ENCODE measurements at places on chromosomes 1 and 21.

DNA sequence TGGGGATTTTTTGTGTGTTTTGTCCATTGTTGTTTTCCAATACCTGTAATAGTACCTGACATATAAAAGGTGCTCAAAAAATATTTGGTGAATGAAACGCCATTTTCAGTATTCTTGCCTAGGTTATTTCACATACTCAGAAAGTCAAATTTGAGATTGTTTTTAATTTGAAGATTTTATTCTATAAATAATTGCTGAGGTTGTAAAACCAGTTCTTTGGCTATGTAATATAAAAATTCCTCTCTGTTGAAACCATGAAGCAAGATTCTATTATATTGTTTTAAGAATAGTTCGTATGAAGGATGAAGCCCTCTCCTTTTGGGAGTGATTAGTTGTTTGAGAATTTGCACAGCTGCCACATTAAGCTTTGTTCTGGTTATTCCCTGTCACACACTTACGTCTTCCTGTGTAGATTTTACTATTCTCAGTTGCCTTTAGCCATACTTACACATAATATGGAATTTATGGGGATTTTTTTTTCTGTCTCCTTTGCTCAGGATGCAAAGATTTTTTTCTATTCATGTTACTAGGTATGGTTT is 60.2 kb upstream of the MPC2 start:
- DNase-seq = no peak

DNA sequence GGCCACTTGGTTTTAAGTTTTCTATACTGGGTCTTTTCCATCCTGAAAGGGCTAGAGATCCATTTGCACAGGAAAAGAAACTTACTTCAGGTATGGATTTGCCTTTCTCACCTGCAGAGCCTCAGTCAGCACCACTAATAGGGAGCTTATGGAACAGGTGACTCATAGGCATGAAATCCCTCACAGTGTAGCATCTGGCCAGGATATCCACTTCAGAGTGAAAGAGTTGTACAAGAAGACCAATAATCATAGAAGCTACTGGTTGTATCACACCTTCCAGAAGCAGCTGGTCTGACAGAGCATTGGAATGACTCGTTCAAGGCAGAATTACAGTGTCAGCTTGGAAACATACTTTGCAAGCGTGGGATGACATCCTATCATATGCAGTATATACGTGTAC is 26.3 kb upstream of the SYT14 start:
- DNase-seq = no peak

DNA sequence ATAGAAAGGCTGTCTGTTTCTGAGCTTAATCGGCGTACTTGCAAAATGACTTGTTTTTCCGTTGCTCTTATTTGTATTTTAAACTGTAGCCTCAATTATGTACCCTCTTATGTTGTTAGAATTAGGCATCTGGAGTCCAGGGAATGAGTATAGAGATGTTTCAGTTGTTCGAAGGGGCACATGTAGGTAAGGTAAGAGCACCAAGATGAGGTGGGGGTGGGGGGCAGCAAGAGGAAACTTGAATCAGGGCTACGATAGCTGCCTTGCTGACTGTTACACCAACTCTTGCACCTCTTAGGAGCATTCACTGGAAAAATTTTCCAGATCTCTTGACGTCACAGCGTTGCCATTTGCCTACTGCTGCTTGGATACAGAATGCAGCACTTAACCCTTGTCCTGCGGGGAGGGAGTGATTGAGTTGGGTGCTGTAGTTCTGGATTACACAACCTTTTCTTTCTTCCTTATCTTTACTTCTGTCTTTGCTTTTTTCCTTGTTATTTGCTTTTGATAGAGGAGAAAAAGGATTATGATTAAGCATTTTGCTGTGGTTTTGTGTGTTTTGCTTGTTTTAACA is 3.2 kb downstream of the ATP1B1 start:
- DNase-seq = no peak

- DNase-seq = no peak
Observed at GRCh38 chr1:6832531-6833188, 47.4 kb downstream of the CAMTA1 start.

DNA sequence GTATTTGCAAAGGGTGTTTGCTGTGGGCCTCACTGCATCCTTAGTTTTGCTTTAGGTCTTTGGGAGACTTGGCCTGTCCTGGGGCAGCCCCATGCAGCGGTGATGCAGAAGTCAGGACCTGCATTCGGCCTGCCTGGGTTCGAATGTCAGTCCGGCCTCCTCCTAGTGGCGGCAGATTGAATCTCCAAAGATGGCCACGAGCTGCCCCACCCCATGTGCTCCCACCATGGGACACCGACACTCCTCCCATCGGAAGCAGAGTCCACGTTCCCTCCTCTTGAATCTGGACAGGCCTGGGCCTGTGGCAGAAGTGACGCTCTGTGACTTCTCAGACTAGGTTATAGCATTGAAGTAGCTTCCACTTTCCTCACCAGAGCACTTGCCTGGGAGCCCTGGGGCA is 16.3 kb upstream of the NPPB start:
- DNase-seq = no peak

DNA sequence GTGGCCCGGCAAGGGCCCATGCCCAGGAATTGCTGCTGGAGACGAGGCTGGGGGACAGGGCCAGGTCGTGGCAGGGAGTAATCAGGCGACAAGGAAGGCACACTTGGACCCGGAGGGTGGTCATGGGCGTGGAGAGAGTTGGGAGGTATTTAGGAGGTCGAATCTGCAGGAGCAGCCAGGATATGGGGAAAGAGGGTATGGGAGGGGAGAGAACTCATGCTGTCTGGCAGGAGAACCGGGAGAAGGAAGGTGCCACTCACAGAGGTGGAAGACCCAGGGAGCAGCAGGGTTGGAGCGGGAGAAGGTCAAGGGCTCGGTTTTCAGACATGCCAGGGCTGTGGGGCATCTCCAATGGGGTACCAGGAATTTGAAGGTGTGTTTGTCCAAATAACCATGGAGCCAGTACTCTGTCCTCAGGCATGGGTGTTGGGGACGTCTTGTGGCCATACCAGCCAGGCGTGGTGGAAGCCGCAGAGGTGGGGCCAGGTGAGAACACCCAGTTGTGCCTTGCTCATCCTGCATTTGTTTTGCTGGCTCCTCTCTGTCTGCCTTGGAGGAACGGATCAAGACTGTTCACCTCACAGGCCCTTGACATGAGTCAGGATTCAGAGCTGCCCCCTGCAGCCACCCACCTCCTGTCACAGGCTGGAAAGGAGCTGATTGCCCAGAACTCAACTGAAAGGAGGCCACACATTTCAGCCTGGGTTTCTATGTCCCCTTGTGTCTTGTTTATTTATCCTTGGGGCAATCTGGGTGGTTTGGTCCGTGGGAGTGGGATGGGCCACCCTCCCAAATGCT is 111.6 kb downstream of the SPSB1 start:
- no peak for DNase-seq

DNA sequence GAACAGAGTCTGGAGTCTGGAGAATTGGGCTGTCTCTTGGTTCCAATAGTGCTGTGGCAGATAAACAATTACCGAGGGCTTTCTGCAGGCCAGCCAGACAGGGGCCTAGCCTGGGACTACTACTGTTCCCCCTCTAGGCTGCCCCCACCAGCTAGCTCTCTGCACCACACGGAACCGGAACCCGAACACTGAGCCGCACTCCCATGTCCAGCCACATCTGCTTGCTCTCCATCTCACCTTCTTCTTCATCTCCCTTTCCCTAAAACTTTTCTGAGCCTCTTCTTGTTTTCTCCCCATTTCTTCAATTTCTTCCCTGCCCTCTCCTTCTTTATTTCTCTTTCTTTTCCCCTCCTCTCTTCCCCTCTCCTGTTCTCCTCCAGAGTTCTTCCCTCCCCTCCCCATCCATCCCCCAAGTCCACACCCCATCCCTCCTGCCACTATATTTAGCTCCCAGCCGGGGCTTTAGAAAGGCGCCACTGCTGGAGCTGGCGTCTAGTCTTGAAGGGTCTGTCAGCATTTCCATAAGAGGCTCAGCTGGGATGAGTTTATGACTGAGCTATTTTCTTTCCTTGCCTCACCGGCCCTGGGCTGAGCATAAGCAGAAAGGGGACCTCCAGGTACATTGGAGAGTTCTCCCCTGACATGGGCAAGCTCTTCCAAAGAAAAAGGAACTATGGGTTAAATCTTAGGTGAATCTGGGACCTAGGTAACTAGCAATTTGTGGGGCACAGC is 25.7 kb upstream of the ATP2B4 start:
- DNase-seq = no peak

DNA sequence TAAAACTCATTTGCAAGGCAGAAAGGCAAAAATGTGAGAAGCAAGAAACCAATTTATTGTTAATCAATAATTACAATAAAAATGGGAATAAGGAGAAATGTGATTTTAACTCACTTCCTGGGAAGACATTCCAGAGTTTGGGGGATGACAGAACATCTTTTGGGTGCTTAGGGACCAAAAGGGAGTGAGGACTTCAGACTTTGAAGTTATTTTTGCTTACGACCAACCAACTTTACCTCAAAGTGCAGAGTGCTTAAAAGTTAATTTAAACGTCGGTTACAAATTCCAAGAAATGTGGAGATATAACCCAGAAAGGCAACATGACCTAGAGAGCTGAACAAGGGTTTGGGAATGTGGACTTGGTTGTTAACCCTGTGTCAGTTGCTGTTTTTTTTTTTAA is 234.5 kb upstream of the C1orf105 start:
- no peak for DNase-seq

- no peak for DNase-seq
Observed at GRCh38 chr1:83512373-83513193, 486.3 kb downstream of the TTLL7 start.

- DNase-seq = no peak
Observed at GRCh38 chr1:29639156-29639736, 402.9 kb downstream of the PTPRU start.

GRCh38 chr1:218643926-218644325 is 298.8 kb downstream of the TGFB2 start:
- no peak for DNase-seq

DNA sequence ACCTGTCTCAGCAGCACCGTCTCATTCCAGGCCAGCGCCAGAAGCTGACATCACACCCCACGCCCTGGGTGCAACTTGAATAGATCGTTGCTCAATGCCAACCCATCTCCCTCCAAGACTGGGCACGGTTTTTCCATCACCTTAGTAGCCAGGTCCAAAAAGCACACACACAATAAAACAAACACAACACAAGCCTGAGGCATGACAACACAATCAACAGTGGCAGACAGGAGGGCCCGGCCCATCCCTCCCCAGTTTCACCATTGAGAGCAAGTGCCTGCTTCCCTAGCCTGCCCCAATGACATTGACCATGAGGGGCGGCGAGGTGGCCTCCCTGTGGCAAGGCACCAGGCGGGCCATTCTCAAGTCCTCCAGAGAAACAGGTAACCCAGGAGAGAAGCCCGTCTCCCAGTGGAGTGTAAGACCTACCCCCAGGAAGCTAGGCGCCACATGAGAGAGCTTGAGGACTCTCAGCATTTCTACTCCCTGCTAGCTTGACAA is 2.7 kb downstream of the IFFO2 start:
- DNase-seq = no peak

- no peak for DNase-seq
Observed at GRCh38 chr1:46248122-46248920, 758 bp downstream of the RAD54L start.

GRCh38 chr1:83671586-83671985 is 327.3 kb downstream of the TTLL7 start:
- DNase-seq = no peak

DNA sequence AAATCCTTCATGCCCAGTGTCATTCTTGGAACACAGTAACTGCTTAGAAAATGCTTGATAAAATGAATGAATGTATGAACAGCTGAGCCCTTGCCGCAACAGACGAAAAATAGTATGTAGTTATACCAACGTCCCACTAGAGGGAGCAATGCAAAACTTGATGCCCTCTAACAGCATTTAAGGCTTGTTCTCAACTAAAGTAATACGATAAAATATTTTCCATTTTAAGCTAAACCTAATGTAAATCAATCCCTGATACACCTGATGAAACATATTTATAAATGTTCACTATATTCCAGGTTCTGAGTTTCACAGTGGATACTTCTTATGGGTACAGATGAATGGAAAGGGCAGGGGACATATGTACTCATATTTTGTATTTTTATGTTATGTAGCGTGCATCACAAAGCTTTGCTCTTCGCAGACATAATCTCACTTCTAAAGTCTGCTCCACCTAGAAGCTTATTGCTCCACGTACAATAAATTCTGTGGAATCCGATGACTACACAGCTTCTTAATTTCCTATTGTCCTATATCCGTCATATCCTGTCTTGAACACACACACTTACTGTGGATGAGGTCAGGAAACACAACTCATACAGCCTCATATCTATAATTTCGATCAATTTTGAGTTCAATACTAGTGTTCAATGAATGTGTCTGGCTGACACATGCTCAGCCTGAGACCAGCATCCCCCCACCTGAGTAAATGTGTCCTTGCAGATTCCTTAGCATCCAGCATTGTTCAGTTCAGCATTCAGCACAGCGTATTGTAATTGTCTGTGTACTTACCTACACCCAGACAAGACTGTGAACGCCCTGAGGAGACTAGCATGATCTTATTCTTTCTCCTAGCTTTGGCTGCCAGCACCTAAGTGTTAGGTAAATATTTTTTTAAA is 4.4 kb upstream of the UTP25 start:
- no peak for DNase-seq

GRCh38 chr1:45093334-45093733 is 81.3 kb downstream of the UROD start:
- no peak for DNase-seq

- no peak for DNase-seq
Observed at GRCh38 chr1:193674292-193674944, 488.0 kb upstream of the B3GALT2 start.

DNA sequence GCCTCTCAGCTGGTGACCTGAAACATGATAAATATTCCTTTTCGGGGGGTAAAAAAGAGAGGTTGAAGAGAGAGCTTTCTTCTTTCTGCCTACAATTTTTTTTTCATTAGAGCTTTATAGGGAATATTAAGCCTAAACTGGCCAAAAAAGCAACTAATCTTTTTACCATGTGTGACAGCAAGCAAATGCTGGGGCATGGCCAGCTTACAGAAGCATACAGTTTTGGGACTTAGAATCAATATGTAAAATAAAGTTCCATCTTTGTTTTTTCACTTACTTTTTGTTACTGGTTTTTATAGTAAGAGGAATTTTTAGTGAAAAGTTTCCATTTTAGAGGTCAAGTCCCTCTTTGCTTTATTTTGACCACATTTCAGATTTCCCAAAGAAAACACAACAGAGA is 301.2 kb upstream of the DEPDC1 start:
- no peak for DNase-seq

DNA sequence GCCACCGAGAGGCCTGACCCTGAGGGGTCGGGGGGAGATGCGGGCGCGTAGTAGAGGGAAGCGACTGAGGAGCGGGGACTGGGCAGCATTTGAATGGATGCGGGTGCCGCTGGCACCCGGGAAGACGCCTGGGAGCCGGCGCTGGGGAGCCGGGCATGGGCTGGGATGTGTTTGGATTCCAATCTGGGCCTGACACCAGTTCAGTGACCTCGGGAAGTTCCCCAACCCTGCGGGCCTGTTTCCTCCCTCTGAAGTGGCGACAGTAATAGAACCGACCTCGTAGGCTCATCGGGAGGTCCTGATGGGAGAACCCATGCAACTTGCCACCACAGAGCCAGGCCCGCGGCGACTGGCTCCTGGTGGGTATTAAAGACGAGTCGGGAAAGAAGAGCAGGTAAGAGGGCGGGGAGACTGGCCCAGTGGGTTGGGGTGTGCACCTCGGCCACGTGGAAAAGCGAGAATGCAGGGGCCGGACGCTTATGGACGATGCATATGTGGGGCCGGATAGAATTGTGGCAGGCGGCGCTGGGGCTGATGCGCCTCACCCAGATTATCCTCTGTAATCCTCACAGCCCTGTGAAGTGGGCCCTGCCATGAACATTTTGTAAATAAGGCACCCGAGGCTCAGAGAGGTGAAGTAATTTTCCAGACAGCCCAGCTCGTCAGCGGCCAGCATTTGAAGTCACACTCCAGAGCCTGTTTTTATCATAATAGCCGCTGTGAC is 105.8 kb downstream of the SLC16A1 start:
- no peak for DNase-seq

- DNase-seq = no peak
Observed at GRCh38 chr1:53419034-53419433, 40.2 kb upstream of the DMRTB1 start.

Measured in aorta (tissue), 5 donors.